Stimulated activated CD4-positive, alpha-beta T cell treated with anti-CD3 and anti-CD28 coated beads, Interleukin-12 subunit alpha, Interleukin-12 subunit beta, amount 100 ng/mL, for 4 hours (primary cell): ENCODE measurements at places on chromosomes 6 and 20.

GRCh38 chr20:37773291-37773826 is 79.5 kb downstream of the CTNNBL1 start:
- no peak for DNase-seq

- no peak for DNase-seq
Measured at GRCh38 chr6:75052491-75052890, 153.4 kb downstream of the COL12A1 start.

DNA sequence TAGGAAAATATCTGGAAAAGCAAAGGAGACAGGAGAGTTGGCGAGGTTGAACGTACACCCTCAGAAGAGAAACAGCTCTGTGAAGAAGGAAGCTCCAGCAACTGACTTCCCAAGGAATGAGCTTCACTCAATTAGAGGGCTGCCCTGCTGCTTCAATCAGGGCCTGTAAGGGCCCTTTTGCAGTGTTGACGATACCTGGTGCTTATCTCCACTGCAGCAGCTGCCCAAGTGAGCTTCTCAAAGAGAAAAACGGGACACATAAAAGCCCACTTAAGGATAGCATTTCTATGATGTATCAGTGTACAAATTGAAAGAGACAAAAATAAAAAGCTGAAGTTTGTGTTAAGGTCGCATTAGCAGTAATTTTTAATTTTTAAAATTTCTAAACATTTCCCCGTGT is 16.4 kb downstream of the SEC63 start:
- no peak for DNase-seq

- no peak for DNase-seq
Measured at GRCh38 chr20:47956268-47956995, 171.2 kb upstream of the SULF2 start.

GRCh38 chr6:159118924-159119323 is 50.3 kb upstream of the FNDC1 start:
- DNase-seq: no peak

GRCh38 chr6:132100388-132100990 is 149.3 kb upstream of the CCN2 start:
- DNase-seq: no peak

DNA sequence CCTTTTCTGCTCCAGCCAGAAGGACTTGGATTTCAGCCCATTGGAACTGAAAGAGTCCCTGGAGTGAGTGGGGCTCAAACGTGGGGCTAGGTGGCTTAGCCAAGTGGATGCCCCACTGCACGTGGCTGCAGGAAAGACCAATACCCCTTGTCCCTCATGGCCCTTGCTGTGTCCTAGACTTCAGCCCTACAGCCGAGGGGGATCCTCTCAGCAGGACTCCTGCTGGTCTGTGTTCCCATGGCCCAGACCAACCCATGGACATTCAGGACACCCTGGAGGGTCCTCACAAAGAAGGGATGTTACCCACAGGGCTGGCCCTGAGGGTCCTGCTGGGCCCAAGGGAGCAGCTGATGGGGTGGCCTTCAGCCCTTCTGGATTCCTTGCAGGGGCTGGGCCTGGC is 30.0 kb upstream of the PHACTR3 start:
- no peak for DNase-seq

- no peak for DNase-seq
Measured at GRCh38 chr6:154814063-154814462, 80.8 kb downstream of the SCAF8 start.

- DNase-seq: no peak
Measured at GRCh38 chr20:20215976-20216727, 151.8 kb upstream of the INSM1 start.

DNA sequence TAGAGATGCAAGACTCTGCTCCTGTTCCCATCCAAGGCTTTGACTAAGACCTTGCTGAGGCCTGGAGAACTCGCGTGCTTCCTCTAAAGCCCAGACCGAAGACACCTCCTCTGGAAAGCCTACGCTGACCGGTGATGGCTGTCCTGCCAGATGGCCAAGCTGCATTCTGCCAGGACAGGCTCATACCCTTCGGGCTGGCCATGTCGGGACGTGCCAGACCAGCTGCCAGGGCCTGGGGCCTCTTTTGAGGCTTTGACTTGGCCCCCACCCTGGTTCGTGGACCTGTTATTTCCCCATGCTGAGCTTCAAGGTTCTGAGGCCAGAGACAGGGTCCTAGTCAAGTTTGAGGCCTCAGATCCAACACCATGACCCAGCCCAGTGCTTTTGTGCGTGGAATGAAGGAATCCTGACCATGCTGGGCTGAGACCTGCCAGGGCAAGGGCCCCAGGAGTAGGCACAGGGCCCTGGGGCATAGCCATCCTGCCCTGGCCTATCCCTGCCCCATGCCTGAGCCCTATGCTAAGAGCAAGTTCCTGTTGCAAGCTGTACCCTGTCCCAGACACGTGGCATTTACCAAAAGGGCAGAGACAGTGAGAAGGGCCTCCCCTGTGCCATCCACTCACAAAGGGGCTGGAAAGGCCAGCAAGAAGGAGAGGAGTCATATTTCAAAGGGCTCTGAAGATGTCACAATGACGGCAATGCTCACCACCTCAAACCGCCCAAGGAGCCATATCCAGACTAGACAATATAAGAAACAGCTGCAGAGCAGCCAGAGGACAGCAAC is 42.8 kb downstream of the MRPL14 start:
- DNase-seq: no peak

DNA sequence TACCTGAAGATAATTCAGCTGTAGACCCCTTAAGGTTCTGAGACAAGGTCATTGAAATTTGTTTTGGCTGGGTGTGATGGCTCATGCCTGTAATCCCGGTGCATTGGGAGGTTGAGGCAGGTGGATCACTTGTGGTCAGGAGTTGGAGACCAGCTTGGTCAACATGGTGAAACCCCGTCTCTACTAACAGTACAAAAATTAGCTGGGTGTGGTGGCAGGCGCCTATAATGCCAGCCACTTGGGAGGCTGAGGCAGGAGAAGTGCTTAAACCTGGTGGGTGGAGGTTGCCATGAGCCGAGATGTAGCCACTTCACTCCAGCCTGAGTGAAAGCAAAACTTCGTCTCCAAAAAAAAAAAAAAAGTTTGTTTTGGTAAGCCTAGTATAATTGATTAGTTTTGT is 11.0 kb downstream of the SRSF3 start:
- no peak for DNase-seq

- no peak for DNase-seq
Measured at GRCh38 chr6:141783585-141783984, 349.1 kb upstream of the GJE1 start.

- no peak for DNase-seq
Measured at GRCh38 chr6:30097902-30098768, 14.8 kb downstream of the TRIM31 start.

DNA sequence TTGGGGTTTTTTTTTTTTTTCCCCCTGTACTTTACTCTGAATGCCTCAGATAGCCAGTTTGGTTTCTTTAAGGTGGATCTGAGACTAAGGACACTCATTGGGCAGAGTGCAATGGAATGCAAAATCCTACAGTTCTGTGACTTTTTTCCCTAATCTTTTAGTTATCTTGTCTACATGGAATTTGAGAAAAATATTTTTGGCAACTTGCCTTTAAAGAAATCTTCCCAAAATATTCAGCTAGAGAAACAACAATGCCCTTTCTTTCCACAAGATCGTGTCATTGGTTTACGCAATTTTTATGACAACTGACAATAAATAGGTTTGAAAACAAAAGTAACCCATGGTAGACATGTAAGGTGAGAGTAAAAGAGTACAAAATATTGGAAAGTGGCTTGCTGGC is 171.7 kb upstream of the LAMP5 start:
- no peak for DNase-seq

DNA sequence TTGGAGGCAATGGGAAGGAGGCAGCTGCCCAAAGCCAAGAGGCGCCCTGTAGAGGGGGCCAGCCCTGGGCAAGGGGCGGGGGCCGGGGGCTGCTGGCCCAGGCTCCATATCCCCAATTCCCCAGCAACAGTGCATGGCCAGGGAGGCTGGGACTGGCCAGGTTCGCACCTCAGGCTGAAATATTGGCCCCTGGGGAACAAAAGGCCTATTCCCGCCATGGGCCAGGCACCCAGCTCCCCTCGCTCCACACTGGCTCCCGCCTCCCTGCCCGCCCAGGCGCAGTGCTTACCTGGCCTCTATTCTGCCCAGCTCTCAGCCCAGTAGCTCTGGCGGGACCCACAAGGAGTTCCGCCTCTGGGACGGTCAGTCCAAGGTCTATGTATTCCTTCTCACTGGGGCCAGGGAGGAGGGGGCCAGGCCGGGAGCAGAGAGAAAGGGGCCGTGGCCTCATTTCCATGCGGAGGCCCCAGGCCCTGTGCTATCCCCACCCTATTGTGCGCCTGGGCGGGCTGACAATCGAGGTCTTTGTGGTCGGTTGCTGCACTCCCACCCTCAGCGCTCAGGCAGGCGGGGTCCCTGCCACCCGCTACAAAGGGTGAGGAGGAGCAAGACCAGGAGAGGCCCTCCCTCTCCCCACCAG is 42.3 kb downstream of the YTHDF1 start:
- no peak for DNase-seq

- no peak for DNase-seq
Measured at GRCh38 chr6:45052325-45052724, 275.8 kb upstream of the RUNX2 start.

DNA sequence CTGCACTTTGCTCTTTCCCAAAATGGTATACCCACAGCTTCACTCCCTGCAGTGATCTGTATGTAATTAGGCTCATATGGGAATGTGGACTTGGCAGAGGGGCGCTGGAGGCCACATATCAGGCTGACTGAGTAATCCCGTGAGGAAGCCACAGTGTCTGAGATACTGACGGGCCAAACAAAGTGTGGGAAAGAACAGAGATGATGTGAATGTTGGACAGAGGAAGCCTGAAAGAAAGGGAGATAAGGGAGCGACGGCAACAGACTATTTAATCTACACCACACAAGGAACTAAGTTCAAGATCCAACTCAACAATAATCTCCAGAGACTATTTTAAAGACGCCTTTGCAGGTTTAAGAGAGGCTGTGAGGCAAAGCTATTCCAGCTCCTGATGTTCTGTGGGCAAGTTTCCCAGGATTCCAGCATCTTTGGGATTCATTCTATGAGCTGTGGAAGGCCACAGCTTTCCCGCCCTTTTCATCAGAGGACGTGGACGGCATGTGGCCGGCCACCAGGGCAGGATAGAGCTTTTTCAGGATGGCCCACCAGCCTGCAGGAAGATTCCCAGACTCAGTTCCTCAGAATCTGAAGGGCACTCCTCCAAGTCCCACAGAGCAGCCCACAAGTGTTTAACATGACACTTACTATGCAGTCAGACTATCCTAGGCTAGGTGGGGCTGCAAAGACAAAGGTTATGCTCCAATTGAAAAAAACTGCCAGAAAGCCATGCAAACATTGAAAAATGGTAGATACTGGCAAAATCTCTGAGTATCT is 237.5 kb downstream of the ATXN1 start:
- no peak for DNase-seq

DNA sequence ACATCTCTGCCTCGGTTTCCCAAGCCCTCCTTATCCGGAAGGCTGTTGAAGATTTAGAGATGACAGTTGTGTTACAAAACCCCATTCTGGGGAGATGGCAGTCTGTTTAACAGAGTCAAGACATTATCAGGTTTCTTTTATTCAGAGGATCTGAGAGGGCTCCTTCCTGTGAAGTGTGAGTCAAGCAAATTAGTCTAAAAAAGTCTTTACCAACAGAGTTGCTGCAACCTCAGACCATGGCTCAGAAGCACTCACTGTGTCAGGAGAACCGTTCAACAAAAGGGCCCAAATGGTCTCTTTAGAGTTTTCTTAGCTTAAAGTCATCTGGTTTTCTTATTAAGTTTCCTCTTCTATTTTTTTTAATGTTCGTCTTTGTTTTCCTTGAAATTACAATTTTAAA is 717.8 kb downstream of the EPM2A start:
- DNase-seq: no peak

GRCh38 chr6:123663436-123663835 is 26.7 kb upstream of the TRDN start:
- no peak for DNase-seq

- DNase-seq: no peak
Measured at GRCh38 chr6:164412566-164412965, 896.8 kb downstream of the C6orf118 start.

DNA sequence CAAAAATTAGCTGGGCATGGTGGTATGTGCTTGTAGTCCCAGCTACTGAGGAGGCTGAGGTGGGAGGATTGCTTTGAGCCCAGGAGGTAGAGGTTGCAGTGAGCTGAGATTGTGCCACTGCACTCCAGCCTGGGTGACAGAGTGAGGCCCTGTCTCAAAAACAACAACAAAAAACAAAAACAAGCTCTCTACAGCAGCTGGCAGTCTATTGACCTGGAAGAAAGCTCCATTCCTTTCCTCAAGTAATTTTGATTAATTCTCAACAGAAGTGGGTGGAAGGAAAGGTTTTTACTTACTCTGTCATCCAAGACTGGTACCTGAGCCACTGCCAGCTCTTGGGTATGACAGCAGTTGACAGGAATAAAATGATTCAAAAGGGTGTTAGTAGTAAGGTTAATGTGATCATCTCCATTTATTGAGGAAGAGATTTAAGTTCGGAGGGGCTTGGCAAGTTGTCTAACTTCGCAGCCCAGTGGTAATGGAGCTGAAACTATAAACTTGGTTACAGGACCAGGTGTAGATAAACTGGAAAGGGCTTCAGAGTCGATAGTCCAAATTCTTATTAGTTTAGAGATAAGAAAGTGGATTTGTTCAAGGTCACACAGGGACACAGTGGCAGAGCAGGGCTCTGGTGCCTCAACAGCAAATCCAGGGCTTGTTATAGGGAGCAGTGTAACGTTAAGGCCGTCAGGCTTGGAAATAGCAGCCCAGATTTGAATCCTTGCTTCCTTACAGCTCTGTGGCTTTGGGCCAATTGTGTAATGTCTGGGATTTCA is 14.8 kb downstream of the SRSF3 start:
- DNase-seq: no peak

- DNase-seq: no peak
Measured at GRCh38 chr20:31494131-31494530, 19.0 kb downstream of the REM1 start.

DNA sequence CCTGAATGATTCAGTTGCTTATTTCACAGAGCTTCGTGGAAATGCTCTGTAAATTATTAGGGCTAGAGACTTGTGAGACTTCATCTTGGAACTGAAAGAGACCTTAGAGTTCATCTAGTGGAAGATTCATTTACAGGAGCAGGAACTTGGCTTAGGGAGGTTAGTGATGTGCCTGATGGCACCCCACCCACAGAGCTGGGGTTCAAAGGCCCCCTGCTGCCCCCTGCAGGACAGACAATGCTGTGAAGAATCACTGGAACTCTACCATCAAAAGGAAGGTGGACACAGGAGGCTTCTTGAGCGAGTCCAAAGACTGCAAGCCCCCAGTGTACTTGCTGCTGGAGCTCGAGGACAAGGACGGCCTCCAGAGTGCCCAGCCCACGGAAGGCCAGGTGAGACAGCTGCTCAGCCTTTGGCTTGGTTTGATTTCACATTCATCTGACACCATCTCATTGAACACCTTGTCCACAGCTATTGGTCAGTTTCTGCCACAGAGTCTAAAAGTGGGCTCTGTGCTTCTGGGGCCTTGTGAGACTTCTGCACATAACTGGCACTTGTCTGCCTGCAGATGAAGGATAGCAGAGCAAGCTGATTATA is 25.1 kb downstream of the MYBL2 start:
- DNase-seq: peak; percentile 61

- no peak for DNase-seq
Measured at GRCh38 chr6:25056130-25056529, 120.4 kb upstream of the RIPOR2 start.

GRCh38 chr6:130453230-130453629 is 87.4 kb downstream of the TMEM200A start:
- DNase-seq: no peak
